Stimulated activated CD4-positive, alpha-beta T cell treated with anti-CD3 and anti-CD28 coated beads, Interleukin-1b, Interleukin-23, amount 100 ng/mL, for 1 hour (primary cell): ENCODE measurements at places on chromosomes 12 and 14.

DNA sequence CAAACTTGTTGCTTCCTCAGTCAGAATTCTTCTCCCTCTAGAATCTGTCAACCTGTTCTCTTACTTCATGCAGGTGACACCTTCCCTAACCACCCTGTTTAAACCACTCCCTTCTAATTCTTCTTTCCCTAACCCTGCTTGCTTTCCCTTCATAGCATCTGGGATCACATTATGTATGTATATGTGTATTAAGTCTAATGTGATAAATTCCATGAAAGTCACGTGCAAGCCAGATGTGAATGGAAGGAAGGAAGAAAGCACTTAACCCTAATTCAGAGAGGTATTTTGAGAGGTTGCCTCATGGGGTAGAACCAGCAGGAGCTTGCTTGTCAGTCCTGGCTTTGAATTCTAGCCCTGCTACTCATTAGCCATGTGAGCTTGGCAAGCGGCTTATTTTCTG, 340.0 kb downstream of the TRHDE start:
- DNase-seq, result no peak

DNA sequence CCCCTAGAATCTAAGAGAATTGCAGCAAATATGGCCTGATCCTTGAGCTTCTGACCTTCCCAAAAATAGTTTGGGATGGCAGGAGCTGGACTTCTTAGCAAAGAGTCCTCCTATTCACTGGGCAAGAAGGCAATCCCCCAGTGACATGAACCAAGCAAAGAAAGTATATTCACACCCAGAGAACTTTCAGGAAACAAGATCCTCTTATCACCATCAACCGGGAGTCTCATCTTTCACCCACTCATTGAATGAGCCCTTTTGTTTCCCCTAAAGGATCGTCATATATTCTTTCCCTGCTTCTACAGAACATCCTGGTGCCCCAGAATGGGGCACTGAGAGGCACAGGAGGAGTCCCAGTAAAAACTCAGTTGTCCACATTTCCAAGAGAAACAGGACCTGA, 19.7 kb downstream of the SPTB start:
- no peak for DNase-seq

GRCh38 chr14:53042480-53042879, 91.6 kb upstream of the FERMT2 start:
- DNase-seq, result no peak

GRCh38 chr12:63294327-63294632, 143.3 kb upstream of the AVPR1A start:
- DNase-seq, result no peak

DNA sequence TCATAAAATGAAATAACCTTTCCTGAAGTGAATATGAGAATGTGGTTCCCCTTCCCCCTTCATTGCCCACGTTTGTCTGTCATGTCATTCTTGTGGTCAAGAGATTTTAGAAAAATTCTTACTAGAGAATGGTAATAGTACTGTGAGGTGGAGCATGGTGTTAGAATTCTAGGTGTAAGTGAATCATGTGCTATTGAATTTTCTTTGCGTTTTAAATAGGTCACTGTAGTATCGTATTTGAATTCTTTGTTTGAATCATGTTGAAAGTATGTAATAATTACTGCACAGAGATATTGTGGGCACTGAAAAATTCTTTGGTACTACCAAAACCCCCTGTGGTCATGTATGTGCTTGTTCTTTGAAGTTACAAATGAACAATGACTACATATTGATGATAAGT, 49.9 kb downstream of the FUT8 start:
- DNase-seq, result no peak

DNA sequence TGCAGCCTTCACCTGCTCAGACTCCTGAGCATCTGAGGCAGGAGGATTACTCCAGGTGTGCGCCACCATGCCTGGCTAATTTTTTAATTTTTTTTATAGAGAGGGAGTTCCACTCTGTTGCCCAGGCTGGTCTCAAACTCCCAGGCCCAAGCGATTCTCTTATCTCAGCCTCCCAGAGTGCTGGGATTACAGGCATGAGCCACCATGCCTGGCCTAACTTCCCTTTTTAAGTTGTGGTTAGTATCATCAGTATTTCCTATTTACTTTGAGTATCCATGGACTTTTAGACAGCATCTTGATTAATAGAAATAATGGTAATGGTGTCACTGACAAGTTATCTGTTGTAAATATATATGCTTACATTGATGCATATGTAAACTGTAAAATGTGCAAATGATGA, 116.9 kb downstream of the FGD4 start:
- DNase-seq, result no peak

- DNase-seq, result no peak
Measured at GRCh38 chr12:52662093-52662917, 10.3 kb upstream of the KRT2 start.
